ENCODE measurements at places on chromosomes 6 and 20.

GRCh38 chr20:61932199-61932592 lies 133.5 kb downstream of the TAF4 start:
- no peak for DNase-seq

DNA sequence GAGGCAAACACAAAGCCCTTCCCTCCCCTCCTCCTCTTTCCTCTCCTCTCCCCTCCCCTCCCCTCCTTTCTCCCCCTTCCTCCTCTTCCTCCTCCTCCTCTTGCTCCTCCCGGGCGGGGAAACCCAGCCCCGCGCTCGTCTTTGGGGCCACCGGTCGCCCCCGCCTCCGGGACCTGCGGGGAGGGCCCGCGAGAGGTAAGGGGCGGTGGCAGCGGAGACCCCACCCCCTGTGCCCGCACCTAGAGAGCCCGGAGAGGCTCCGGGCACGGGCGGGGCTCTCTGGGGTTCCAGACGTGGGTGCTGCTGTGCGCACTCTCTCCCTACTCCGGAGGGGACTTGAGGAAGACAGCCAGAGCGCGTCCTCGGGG lies at the start of gene RIN2:
RIN2 (plus strand) TSS at position 126 of the 368 bp plus-strand sequence. CDS start 131,344 bp downstream, outside the sequence.
- DNase-seq = peak; percentile 62

DNA sequence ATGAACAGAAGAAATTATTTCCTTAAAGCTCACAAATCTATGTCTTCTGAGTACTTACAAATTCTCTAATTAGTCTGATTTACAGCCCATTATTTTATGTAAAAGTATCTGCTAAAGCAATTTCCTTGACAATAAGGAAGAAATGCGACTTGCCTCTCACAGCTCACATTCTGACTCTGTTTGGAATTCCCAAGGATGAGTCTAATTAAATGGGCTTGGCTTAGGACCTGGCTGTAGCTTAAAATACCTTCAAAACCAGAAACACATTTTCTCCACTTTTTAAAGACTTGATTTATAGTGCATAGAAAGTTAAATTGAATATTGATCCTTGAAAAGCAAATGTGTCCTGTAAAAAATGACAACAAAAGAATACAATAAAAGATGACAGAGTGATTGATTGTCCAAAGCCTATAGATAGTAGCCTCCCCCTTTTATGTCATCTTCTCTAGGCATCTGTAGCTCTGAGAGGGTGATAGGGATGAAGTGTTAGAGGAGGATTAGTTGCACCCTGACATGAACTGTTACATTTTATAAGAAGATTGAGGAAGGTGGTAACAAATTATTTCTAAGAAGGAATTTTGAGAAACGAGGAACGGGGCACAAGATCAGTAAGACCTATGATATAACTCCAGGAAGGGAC lies 118.9 kb downstream of the MACROD2 start:
- no peak for DNase-seq

GRCh38 chr20:62052336-62052841 lies 13.3 kb downstream of the TAF4 start:
- DNase-seq = no peak

DNA sequence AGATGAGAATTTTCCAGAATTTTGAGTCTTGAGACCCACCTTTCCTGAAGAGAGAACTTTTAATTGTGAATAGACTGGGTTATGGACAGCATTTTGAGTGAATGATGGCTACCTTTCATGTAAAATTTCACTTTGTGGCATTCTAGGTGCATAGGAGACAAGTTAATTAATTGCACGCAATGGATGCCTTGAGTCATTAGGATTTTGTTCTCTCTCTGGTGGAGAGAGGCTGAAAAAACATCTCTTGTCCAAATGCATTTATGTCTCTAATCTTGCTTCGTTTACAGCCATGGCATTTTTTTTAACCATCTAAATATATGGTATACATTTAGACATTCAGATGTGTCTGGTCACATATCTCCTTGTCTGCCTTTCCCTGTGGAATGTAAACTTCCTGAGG lies 3.1 kb downstream of the RHAG start:
- DNase-seq = no peak

- no peak for DNase-seq
Measured at GRCh38 chr20:52410731-52411234, 219.2 kb upstream of the ZFP64 start.
